ENCODE measurements at places on chromosomes 6 and 20.

DNA sequence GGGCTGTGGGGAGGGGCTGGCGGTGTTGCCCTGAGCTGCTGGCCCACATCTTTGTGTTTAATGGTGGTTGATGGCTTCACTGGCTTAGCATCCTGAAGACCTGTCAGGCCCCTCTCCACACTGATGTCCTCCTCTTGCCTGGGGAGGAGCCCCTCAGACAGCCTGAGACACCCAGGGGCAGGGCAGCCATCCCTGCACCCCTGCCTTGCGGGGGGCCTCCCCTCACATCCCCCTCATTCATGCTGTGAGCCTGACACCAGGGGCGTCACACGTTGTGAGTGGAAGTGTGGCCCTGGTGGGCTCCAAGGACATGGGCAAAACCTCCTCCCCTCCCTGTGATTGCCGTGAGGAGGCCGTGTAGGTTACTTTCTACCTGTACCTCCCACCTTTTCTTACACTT, 152.7 kb downstream of the DTNBP1 start:
- no peak for DNase-seq

GRCh38 chr6:21605166-21605565, 11.6 kb downstream of the SOX4 start:
- no peak for DNase-seq

DNA sequence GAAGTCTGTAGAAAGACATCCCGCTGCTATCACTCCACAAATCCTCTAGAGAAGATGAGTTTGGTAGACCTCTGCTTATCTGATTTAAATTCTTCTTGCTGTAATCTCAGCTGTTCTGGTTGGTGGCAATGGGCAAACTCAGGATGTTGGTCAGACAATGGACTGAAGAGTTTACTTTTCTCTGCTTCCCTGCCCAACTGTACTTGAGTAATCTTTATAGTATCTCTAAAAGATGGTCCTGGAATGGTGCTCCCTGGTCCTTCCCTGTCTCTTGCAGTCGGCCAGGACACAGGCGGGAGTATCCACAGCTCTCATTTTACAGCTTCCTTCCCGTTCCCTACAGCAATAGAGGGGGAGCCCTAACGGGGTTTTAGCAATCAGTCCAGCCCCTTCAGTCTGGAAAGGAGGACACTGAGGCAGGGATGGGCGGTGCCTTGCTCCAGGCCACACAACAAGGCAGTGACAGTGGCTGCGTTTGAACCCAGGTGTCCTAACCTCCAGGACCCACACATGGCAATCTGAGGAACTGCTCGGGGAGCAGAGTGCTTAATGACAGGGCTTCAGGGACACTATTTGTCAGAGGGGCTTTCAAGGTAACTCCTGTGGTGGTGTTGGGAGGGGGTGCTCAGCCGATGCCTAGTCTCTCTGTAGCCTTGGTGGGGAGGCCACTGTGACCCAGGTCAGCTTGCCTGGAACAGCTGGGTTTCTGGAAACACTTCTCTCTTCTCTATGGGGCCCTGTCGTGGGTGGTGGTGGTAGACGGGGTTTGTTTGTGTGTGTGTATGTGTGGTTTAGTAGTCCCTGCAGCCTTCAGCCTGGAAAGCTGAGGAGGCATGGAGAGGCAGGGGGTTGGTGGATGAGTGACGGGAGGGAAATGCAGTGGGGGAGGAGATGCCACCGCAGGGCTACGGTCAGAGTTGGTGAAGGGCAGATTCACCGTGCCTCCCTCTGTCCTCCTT, 9.5 kb upstream of the VEGFA start:
- DNase-seq = no peak

- no peak for DNase-seq
These were observed 4.5 kb upstream of the DDR1 start for GRCh38 chr6:30879684-30880427.

- DNase-seq = no peak
These were observed 19.2 kb downstream of the PHACTR3 start for GRCh38 chr20:59623583-59623982.
